Activated T-helper 9 cell treated with anti-CD3 and anti-CD28 coated beads, Interleukin-2, amount 50 U/mL, for 16 hours (primary cell): ENCODE measurements at places on chromosomes 12 and 14.
A peak's percentile ranks its signal among the peaks of the same experiment; 100 is the strongest.

DNA sequence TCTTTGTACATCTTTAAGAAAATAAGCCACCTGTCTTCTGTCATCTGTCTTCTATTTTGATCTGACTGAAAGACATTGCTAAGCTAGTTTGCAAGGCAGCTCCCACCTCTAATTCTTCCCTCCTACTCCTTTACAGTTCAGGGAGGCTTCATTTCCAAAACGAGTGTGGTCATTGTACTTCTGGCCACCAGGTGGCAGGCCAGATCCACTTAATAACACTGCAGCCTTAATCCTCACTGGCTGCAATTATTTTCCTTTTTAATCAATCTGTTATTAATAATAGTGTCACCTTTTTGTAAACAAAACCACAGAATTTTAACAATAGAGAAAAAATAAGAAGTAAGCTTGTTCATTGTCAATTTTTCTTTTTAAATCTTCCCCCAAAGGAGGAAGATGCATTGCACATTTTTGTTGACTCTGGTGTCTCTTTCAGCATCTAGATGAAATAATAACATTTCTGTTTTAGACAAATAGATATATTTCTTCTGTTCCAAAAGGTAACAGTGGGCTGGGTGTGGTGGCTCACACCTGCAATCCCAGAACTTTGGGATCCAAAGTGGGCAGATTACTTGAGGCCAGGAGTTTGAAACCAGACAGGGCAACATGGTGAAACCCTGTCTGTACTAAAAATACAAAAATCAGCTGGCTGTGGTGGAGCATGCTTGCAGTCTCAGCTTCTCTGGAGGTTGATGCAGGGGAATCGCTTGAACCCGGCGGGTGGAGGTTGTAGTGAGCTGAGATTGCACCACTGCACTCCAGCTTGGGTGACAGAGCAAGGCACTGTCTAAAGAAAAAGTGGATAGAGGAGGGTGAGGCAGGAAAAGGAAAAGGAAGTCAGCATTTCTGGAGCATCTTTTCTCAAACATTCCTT is 23.3 kb downstream of the GABARAPL1 start:
- peak; percentile 18 for DNase-seq

GRCh38 chr12:109139791-109140190 is 23.4 kb downstream of the ACACB start:
- no peak for DNase-seq

- DNase-seq = no peak
Observed at GRCh38 chr12:15052691-15053090, 79.8 kb downstream of the PDE6H start.

DNA sequence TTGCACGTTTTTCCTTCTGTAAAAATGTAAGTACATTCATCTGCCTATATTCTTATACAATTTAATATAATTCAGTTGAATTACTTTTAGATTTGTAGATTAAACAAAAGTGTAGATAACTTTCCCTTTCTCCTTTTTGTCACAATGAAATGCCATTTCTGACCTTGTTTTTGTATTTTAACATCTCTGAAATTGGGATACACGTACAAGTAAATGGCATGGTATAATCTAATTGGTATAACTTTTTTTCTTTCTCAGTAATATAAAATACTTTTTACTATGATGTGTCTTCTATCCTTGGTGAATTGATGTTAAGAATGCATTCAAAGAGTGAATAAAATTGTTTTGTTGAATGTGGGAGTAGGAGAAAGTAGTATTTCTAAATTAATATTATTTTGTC is 210.0 kb downstream of the ERC1 start:
- no peak for DNase-seq

GRCh38 chr12:44227616-44228015 is 391.7 kb downstream of the TMEM117 start:
- no peak for DNase-seq

GRCh38 chr12:76687981-76688380 is 75.9 kb upstream of the ZDHHC17 start:
- DNase-seq = no peak

DNA sequence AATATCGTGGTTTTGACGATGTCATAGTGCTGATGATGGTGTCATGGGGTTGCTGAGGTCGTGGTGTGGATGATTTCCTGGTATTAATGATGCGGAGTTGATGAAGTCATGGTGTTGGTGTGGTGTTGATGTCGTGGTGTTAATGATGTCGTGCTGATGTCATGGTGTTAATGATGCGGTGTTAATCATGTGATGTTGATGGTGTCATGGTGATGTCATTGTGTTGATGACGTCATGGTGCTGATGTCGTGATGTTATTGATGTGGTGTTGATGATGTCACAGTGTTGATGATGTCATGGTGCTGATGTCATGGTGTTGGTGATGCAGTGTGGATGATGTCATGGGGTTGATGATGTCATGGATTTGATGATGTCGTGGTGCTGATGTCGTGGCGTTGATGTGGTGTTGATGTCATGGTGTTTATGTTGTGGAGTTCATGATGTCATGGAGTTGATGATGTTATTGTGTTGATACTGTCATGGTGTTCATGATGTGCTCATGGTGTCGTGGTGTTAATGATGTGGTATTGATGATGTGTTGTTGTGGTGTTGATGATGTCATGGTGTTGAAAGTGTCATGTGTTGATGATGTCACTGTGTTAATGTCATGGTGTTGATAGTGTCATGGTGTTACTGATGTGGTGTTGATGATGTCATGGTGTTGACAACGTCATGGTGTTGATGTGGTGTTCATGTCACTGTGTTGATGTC is 48.5 kb upstream of the RIMBP2 start:
- no peak for DNase-seq

DNA sequence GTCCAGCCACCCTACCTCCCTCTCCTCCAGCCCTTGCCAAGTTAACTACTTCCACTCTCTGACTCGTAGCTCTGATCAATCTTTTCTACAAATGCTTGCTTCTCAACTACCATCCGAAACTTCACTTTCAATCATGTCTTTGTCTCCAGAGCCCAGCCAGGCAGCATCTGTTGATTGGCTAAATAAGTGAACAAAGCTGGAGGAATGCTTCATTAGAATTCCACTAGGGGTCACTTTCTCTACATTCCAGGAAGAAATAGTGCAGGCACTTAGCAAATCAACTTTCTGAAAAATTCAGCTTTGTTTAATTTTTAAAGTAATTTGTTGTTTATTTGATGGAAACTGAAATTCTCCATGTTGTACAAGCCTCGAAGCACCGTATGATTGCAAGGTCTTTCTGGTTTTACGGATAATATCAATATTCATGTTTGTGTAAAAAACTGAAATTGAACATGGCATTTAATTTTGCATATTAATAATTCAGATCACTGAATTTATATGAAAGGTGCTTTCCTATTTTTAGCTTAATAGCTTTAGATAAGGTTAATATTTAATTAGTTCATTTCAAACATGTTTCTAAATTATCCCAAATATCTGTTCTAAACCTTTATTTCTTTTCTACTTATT is 32.4 kb upstream of the HELB start:
- DNase-seq = no peak

DNA sequence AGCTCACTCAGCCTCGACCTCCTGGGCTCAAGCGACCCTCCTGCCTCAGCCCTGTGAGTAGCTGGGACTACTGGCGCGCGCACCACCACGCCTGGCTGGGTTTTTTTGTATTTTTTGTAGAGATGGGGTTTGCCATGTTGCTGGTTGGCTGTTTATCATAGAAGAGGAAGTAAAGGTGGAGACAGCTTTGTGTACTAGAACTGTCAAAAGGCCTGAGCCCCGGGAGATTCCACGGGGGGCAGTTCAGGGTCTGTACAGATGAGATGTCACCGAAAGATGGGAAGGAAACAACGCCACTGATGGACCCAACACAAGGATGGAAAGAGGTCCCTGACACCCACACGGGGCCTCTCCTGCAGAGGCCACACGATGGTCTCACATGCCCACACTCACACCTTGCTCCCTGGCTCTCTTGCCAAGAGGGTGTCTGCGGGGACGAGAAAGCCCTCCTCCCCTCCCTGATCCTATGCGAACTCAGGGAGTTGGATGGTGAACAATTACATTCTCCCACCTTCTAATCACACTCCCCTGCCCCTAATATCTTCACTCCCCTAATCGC is 66.6 kb downstream of the KDM2B start:
- DNase-seq = no peak

DNA sequence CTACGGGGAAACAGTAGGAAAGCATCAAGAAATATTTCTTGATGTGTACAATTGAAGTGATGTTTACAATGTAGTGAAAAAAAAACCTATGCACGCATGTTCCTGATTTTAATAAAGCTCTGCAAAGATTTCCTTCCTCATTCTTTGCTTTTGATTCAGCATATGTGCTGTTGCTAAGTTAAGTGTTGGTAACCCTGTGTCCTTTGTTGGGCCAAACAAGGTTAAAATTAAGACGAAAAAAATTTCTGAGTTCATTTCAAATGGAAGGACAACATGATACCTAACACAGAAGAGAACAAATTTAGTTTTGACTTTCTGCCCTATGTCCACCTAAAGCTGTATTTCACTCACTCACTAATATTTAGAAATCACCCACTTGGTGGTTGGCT is 62.8 kb downstream of the PPP2R5C start:
- no peak for DNase-seq

GRCh38 chr12:6612247-6612646 is 5.1 kb upstream of the CHD4 start:
- no peak for DNase-seq

- no peak for DNase-seq
Observed at GRCh38 chr14:28102814-28103213, 663.8 kb upstream of the FOXG1 start.

DNA sequence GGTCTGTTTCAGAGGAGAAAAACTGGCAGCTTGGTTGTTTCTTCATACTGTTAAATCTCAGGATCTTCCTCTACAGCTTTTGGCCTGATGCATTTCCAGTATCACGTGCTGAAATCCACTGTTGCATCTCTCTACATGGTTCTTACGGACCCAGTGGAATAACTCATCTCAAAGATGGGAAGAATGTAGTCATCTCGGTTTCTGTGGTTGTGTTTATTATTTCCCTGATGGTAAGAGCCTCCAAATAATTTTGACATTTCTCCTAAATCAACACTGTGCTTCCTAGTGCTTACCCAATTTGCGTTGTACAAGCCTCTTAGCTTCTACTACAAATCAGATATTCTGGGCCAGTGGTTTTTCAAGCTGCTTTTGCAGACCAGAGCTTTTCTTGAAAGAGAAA is 812.8 kb downstream of the C12orf50 start:
- DNase-seq = no peak

DNA sequence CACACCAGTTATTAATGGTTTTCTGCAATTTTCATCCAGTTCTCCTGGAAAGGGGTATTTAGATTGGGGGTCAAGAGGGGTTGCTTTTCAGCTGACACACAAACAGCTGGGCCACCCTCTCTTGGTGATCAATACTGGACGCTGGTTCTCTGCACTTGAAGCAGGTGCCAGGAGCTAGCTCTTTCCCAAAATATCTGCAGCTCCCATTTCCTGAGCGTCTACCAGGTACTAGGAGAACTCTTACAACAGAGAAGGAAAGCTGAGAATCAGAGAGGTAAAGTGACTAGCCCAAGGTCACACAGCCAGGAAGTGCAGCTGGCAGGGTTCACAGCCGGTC is 1.2 kb downstream of the TESC start:
- no peak for DNase-seq

GRCh38 chr12:113464452-113464775 is 7.3 kb downstream of the LHX5 start:
- no peak for DNase-seq

DNA sequence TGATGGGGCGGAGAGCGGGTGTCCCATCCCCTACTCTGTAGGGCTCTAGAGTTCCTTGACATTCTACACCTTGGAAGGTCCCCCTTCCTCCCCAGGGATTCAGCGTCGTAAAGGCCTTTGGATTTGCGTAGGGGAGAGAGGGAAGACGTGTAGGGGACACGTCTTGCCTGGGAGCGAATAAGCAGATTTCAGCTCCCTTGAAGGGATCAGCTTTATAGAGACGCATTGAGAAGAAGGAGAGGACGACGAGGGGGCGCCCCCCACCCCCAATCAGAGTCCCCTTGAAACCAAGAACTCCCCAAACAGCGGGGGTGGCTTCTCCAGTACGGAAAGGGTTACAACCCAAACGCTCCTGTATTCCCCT is 324 bp downstream of the CALCOCO1 start:
- DNase-seq = no peak

- DNase-seq = no peak
Observed at GRCh38 chr12:20696181-20696905, 1.2 kb downstream of the SLCO1C1 start.
